ENCODE measurements at places on chromosomes 4 and X.

GRCh38 chr4:149896432-149896831 is 80.8 kb upstream of the IQCM start:
- DNase-seq, result no peak

GRCh38 chrX:119672426-119672825 is 20.5 kb downstream of the SEPTIN6 start:
- no peak for DNase-seq

GRCh38 chr4:82799006-82799881 is 648 bp upstream of the SCD5 start:
- DNase-seq, result no peak

- DNase-seq, result no peak
Observed at GRCh38 chr4:94276204-94276603, 66.4 kb downstream of the HPGDS start.

GRCh38 chrX:42691196-42691595 is 86.8 kb downstream of the PPP1R2C start:
- DNase-seq, result no peak

All from stimulated activated CD4-positive, alpha-beta T cell treated with anti-CD3 and anti-CD28 coated beads, Interleukin-4, amount 100 ng/mL, for 48 hours (primary cell).